Stimulated activated CD8-positive, alpha-beta memory T cell treated with anti-CD3 and anti-CD28 coated beads, Interleukin-4, amount 100 ng/mL, for 1 hour (primary cell): ENCODE measurements at places on chromosomes 12 and 14.

DNA sequence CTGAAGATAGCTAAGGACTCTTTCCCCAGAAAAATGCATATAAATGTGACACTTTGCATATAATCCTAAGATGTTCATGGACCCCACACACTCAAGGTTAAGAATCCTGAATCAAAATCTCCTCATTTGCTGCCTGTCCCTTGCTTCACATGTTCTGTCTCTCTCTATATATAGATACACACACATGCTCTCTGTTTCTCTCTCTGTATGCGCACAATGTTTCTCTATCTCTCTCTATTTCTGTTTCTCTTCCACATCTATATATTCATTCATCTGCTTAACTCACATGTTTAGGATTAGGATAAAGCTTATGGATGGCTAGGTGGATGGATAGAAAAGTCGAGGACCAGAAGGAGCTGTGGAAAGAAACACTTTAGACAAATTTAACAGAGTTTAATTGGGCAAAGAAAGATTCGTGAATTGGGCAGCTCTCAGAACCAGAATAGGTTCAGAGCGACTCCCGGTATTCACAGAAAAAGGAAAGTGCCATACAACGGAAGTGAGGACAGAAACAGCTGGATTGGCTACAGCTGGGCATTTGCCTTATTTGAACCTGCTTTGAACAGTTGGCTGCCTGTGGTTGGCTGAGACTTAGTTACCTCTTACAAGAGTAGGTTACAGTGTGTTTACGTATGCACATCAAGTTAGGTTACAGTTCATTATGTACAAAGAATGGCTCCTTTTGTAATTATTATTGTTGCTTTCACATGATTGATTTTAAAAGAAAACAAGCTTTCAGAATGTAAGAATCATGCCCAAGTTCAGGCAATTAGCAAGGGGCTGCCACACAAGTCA lies 57.6 kb downstream of the EMP1 start:
- DNase-seq, result no peak

GRCh38 chr12:89960607-89961394 lies 252.2 kb upstream of the ATP2B1 start:
- no peak for DNase-seq

GRCh38 chr12:68772714-68773113 lies 26.7 kb downstream of the SLC35E3 start:
- DNase-seq, result no peak

DNA sequence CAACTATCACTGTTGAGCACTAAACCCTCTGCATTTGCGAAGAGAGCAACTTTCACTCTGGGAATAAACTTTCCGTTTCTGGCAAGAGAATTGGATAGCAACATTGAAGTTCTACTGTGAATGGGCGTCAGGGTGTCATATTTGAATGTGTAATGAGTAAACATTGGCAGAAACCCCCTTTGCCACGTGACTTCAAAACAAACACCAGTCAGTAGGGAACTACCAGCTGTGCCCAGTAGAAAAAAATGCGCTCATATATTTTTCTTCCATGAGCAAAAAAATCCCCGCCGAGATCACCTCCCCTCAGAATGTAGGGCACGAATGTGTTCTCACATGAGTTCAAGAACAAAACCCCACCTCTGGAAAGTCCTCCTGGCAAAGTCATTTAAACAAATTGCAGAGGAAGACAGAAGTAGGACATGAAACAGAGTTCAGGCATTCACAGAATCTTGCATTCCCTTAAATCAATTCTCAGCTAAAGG lies 80.6 kb downstream of the BTG1 start:
- DNase-seq, result no peak

GRCh38 chr12:51809193-51809592 lies 39.3 kb downstream of the FIGNL2 start:
- DNase-seq, result no peak

- no peak for DNase-seq
Measured at GRCh38 chr14:100312877-100313400, 6.7 kb upstream of the SLC25A29 start.

GRCh38 chr14:95508377-95508776 lies 8.1 kb downstream of the SYNE3 start:
- DNase-seq, result no peak

DNA sequence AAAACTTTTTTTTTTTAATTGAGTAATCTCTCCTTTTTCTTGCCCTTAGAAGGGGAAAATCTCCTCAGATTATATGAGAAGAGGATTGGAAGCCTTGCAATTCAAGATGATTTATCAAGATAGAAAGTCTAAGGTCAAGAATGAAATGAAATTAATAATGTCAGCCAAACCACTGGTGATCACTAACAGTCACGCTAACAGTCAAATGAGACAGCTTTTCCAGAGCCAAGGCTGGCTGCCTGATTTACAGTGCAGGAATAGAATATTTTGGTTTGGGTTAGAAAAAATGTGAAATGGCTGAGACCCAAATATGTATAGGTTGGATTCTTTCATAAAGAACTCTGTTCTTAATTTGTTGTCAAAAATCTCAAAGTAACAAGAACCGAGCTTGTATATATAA lies 204.3 kb downstream of the PPM1H start:
- DNase-seq, result no peak

DNA sequence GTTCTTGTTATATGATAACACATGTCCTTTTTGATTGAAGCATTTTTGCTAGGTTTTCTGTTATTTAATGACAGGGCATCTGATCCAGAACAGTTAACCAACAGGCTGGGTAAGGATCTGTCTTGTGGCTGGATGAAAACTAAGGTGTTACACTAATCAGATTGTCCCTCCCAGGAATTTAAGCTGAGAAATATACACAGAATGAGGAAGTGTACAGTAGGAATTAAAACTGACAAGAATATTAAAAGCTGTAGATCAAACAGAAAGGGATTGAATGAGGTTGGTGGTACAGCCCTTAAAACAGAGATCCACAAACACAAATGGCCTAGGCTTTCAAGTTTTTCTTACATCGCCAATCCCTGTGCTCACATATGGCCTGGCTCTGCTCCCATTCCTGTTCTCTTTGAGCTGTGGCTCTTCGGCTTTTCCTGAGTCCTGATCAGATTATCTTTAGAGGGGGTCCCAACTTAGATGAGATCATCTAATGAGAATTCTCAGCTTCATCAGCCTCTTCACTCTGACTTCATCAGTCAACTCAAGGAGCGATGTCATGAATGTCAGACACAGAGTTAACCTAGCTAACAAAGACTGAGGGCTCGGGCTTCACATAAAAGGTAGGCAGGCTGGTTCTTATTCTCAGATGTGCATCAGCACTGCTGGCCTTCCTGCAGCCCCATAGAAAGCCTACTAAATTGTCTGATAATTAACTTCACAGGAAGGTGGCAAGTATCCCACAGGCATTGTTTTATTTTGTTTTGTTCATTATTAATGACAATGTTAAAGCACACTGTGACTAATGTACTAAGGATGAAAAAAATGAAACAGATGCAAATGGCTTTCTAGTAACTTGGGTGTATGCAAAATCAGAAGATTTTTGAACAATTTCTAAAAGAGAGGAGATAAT lies 11.4 kb downstream of the PYGL start:
- DNase-seq, result no peak

DNA sequence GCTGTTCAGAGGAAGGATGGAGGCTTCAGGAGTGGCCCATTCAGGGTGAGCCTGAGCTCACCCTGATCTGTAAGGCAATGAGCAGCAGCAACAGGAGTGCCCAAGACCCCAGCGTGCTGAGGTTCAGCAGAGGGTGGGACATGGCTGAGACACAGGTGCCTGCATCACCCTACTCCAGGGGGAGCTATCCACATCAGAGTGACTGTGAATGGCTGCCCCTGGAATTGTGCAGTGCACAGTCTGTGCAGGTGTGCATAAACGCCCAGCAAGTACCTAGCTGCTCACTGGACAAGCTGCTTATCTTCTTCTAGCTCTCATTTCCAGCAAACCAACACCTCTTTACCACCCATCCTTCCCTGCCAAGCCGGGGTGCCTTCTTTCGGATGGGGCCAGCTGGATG lies 140.6 kb upstream of the PRMT8 start:
- no peak for DNase-seq

DNA sequence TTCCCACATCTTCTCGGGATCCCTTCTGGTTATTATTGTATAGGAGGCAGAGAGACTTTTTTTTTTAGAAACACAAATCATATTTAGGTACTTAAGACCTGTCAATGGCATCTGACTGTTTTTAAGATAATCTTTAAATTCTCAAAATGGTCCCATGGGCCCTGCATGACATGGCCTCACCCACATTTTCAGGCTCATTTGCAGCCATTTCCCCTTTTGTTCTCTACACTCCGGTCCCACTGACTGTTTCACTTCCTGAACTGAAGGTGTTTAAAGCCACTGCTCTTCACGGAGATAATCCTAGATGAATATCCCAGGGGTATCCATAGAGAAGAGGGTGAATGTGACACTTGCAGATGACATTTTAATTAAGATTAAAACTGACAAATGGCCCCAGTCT lies 12.3 kb upstream of the C12orf71 start:
- DNase-seq, result no peak

GRCh38 chr12:6069437-6070093 lies 54.9 kb downstream of the VWF start:
- no peak for DNase-seq

- no peak for DNase-seq
Measured at GRCh38 chr12:89247541-89247942, 104.8 kb downstream of the DUSP6 start.

DNA sequence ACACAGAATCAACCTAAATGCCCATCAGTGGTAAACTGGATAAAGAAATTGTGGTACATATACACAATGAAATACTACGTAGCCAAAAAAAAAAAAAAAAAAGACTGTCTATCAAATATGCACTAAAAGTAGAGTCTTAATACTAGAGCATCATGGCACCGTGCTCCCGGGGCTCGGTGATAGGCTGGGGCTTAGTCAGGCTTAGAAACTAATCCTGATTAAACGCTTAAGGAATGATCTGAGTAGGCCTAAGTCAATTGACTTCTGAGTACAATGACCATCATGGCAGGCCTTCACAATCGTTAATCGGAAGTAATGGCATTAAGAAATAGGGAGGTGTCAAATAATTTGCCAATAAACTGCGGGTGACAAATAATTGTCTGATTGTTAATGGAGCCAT lies 9.7 kb downstream of the PLBD1 start:
- no peak for DNase-seq

DNA sequence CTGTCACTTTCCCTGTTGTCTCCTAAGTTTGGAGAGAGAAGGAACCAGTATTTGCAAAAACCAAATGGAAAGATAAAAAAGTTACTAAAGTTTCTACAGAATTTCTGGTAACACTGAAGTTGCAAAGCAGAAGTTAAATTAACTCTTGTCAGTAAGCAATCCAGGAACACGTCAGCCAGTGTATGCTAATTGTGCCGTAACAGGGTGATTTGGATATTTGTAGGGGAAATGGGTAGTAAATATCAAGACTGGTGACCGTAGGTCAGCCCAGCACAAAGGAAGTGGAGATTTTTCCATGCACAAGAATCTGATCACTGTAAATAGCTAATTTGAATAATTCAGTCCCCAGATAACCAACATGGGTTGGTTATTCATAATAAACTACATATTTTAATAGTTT lies 2.3 kb downstream of the CDKN1B start:
- no peak for DNase-seq

DNA sequence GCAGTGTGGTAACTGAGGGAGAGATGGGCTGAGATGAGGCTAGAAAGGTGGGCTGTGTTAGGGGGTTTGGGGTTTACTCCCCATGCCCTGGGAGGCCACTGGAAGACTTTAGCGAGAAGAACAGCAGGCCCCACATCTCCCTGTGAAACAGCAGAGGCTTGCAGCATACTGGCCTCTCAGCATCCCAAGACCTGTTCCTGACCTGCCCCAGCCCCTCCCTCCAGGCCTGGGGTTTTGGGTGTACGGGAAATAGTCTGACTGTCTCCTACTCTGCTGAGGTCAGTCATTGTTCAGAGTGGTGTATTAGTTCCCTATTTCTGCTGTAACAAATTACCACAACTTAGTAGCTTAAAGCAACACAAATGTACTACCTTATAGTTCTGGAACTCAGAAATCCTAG lies 103.5 kb upstream of the HIF1A start:
- no peak for DNase-seq

- no peak for DNase-seq
Measured at GRCh38 chr12:58359084-58359483, 417.7 kb downstream of the ATP23 start.

GRCh38 chr12:107840186-107840585 lies 65.7 kb downstream of the ASCL4 start:
- DNase-seq, result no peak
